Inflammatory macrophage treated with lipopolysaccharide for 1 hour (primary cell): ENCODE measurements at places on chromosomes 6 and 20.

DNA sequence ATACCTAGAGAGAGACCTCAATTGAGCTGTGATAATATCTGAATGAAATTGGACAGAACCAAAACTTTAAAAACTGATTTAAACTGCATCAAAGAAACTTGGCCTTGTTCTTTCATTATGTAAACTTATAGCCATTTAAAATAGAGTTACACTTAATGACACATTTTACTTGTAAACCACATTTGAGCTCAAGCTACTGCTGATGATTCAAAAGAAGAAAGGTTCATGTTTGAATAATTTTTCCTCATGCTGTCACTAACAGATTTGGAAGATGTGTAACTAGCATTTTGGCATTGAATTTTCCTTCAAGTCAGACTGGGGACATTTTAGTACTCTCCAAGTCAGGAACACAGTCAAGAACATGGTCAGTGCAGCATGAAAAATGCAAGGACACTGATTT lies 26.9 kb downstream of the POPDC3 start:
- no peak for DNase-seq

DNA sequence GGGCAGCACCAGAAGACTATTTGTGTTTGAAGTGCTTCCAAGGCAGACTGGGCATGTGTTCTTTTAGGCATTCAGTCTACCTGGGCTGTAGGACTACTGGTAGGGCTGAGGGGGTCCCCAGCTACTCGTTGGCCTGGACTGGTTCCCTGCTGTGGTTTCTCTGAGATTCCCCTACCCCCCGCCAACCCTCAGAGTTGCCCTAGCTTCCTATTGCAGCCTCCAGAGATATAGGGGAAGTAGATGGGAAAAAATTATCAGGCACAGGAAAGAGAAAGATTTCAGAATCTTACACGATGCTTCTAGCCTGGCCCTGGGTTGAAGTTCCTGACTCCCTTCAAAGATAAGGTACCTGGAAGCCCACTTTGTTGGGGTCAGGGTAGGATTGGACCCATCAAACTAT lies 22.5 kb downstream of the BRPF3 start:
- peak; percentile 36 for DNase-seq

DNA sequence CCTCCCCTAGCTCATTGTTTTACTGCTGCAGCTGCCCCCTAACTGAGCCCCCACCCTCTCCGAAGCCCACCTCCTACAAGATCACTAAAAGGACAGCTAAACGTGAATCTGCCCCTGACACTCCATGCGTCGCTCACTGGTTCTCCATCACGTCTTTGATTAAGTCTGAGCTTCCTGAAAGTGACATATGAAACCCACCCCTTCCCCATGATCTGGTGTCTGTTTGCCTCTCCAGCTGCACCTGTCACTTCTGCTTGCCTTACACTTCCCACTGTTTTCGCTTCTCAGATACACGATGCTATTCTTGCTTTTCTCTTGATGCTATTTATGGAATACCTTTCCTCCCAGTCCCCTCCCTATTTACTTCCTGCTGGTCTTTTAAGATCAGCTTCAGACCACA lies 8.0 kb upstream of the PERP start:
- no peak for DNase-seq

DNA sequence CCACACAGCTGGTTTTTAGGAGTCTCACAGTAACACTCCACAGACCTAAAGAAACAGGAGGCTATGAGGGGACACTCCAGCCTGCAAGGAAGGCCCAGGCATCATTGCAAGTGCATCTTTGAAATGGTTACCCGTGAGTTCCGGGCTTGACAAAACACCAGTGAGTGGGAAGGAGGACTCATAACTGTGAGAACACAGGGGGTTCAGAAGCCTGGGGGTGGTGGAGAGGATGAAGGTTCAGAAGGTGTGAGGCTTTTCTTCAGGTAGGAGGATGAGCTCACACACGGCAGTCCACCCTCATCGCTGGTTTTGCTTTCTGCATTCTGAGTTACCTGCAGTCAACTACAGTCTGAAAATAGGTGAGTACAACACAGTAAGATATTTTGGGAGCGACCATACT lies 39.9 kb downstream of the MAP7 start:
- no peak for DNase-seq

GRCh38 chr20:991850-992249 lies 10.3 kb downstream of the RSPO4 start:
- DNase-seq, result peak; percentile 6

- DNase-seq, result no peak
These were observed 13.8 kb downstream of the VAPB start for GRCh38 chr20:58402827-58403226.

GRCh38 chr6:30397697-30398096 lies 52.7 kb downstream of the RPP21 start:
- DNase-seq, result no peak
